ENCODE measurements at places on chromosomes 4 and X. TPM values are rescaled to one million over a fixed set of nuclear protein-coding genes. Genes with fewer than 3 reads are reported as not detected.

DACH2 gene
- not detected for total RNA-seq

GPR143 gene
- total RNA-seq, result not detected

FABP2 gene
- not detected for total RNA-seq

AP1S2 gene
- 19.0 TPM for total RNA-seq

CT45A5 gene
- total RNA-seq, result 0.19 TPM

HTR2C gene
- not detected for total RNA-seq

CSAG2 gene
- total RNA-seq, result not detected

PTPN13 gene
- total RNA-seq, result 5.6 TPM

PPP4R3C gene
- total RNA-seq, result not detected

GLA gene
- total RNA-seq, result 219 TPM

MED28 gene
- 34.5 TPM for total RNA-seq

MAGEB17 gene
- not detected for total RNA-seq

PAGE4 gene
- total RNA-seq, result not detected

SERPINA7 gene
- total RNA-seq, result not detected

SH3RF1 gene
- total RNA-seq, result 10.6 TPM

ZIC3 gene
- total RNA-seq, result not detected

AGTR2 gene
- total RNA-seq, result not detected

MTTP gene
- total RNA-seq, result 0.07 TPM

TLR2 gene
- 0.13 TPM for total RNA-seq

RUFY3 gene
- total RNA-seq, result 7.2 TPM

RAPGEF2 gene
- total RNA-seq, result 14.7 TPM

ZNF280C gene
- 3.2 TPM for total RNA-seq

SMR3A gene
- total RNA-seq, result not detected

CXorf49 gene
- not detected for total RNA-seq

RHOXF2 gene
- total RNA-seq, result not detected

MAGED4B gene
- 11.0 TPM for total RNA-seq

TCEAL4 gene
- 110 TPM for total RNA-seq

GRPEL1 gene
- 79.4 TPM for total RNA-seq

MAGEA12 gene
- 0.16 TPM for total RNA-seq

ITIH6 gene
- total RNA-seq, result not detected

TMEM271 gene
- total RNA-seq, result not detected

SPANXN3 gene
- not detected for total RNA-seq

ARL9 gene
- total RNA-seq, result not detected

PSAPL1 gene
- 0.10 TPM for total RNA-seq

F9 gene
- not detected for total RNA-seq

RS1 gene
- not detected for total RNA-seq
